Progenitor cell of endocrine pancreas (in vitro differentiated cells): ENCODE measurements at places on chromosomes 6 and 20. TPM values are rescaled to one million over a fixed set of nuclear protein-coding genes. Genes with fewer than 3 reads are reported as not detected.
A peak's percentile ranks its signal among the peaks of the same experiment; 100 is the strongest.

The LAMA5 gene
- total RNA-seq = 248 and 252 TPM in 2 replicates

The OOEP gene
- not detected in 2 replicates for total RNA-seq

The TRMT6 gene
- total RNA-seq = 15.8 and 16.1 TPM in 2 replicates

The BHLHE23 gene
- not detected in 2 replicates for total RNA-seq

The SNAP91 gene
- total RNA-seq = 1.7 and 2.1 TPM in 2 replicates

DNA sequence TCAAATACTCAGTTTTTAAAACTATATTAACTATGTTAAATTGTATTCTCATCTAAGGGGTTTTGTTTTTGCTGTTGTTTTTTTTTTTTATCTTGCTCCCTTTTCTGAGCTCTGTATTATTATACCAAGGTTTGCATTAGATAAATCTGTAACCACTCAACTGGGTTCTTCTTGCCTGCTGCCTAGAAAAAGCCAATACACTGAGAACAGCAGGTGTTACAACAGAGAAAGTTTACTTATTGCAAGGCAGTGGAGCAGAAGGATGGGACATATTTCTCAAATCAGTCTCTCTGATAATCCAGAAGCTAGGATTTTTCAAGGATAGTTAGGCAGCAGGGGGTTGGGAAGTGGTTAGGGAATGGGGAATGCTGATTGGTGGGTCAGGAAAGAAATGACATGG is 378.8 kb upstream of the PLCB4 start:
- no peak for DNase-seq
- peaks cover 15% of the 10 kb centered on the region for H3K36me3 ChIP-seq
- H3K27ac ChIP-seq = no peak overlapping the region
- H3K4me1 ChIP-seq = no peaks in the 10 kb centered on the region
- H3K27me3 ChIP-seq = no peaks in the 10 kb centered on the region

- no peak overlapping the region for H3K27ac ChIP-seq
- no peaks in the 10 kb centered on the region for H3K36me3 ChIP-seq
- no peak for DNase-seq
Observed at GRCh38 chr20:59144179-59144830, 19.3 kb upstream of the ZNF831 start.

DNA sequence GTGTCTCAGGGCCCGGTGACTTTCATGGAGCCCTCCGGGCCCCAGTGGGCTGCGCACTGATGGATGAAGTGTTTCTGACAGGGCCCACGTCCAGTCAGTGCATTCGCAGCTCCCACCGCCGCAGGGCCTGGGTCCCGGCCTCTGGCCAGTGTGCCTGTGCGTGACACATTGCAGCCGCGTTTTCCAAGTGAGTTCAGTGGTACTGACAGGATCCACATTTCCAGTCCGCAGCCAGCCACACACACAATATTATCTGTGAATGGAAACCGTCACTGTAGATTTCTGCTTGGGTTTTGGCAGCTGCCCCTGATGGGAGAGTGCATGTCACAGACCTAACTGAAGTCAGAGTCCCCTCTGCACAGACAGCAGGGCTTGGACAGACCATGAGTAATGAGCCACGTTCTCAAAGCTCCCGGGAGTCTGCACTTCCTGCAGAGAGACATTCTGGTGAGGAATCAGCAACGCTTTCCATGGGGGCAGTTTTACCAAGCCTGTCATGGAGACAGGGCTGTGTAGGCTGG is 171.4 kb downstream of the MYLK4 start:
- no peaks in the 10 kb centered on the region for H3K36me3 ChIP-seq
- peaks cover 18% of the 10 kb centered on the region for H3K4me1 ChIP-seq
- DNase-seq = no peak
- no peak overlapping the region for H3K27ac ChIP-seq
- no peak overlapping the region for H3K4me3 ChIP-seq
- peaks cover 3% of the 10 kb centered on the region for H3K27me3 ChIP-seq

DNA sequence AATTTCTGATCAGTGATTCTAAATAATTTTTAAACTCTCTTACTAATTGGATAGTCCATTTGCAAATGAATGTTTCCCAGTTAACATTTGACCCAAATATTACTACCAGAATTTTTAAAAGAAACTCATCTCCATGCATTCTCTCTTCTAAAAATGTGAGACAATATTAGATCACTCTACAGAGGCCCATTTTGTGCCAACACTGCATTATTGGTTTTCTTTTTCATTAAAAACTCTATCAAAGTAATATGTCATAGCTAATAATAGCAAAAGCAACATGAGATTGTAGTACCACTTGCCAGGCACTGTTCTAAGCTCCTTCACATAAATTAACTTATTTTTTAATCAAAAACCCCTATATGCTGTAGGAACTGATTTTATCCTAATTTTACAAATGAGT is 345.6 kb upstream of the PLCB4 start:
- H3K4me1 ChIP-seq = no peaks in the 10 kb centered on the region
- no peaks in the 10 kb centered on the region for H3K36me3 ChIP-seq
- no peaks in the 10 kb centered on the region for H3K27me3 ChIP-seq
- no peak for DNase-seq

DNA sequence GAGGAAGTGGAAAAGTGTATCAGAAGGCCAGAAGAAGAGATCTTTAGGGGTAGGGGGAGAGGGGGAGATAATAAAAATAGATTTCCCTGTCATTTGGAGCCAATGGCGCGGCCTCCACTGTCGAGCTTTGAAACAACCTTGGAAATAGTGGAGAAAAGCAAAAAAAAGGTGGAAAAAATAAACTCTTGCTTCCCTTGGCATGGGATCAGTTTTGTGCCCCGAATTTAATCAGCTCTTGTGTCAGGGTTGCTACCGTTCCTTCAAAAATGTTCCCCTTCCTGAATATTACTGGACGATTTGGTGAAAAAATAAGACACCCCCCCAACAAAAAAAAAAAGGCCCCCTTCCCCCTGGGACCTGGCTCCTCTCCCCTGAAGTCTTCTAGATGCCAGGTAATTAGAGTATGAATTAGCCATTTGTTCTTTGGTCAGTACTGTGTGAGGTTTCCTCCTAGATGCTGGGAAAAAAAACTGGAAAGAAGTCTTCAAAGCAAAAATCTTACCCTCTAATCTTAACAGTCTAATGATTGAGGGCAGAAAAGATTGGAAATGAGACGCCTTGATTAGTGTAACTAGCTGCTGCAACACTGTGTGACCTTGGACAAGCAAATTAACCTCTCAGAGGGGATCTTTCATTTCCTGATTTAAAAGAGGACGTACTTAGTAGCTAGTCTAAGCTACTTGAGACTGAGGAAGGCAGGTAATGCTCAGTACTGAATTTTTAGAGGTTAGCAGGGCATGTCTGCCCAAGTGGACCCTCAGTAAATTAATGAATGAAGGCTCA is 872 bp upstream of the RBM39 start:
- peaks cover 21% of the 10 kb centered on the region for H3K36me3 ChIP-seq
- no peak for DNase-seq
- peak overlapping the region; percentile 91 for H3K4me3 ChIP-seq
- H3K27me3 ChIP-seq = no peaks in the 10 kb centered on the region
- peak overlapping the region; percentile 100 for H3K27ac ChIP-seq

DNA sequence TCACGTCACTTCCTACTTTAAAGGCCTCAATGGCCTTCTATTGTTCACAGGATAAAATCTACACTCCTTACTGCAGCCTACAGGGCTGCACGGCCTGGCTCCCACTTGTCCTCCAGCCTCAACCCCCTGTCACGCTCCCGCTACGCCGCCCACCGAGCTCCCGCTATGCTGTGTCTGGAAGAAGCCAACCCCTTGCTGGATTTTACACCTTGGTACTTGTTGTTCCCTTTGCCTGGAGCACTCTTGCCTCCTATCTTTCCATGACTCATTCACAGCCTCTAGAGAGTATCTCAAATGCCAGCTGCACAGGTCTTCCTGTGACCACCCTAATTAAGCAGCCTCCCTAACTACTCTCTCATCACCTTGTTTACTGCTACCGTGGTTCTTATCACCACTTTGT is 259.9 kb downstream of the PRKN start:
- no peaks in the 10 kb centered on the region for H3K4me1 ChIP-seq
- no peak for DNase-seq
- H3K4me3 ChIP-seq = no peak overlapping the region
- no peaks in the 10 kb centered on the region for H3K36me3 ChIP-seq
- no peak overlapping the region for H3K27ac ChIP-seq

- H3K36me3 ChIP-seq = peaks cover 3% of the 10 kb centered on the region
- H3K27ac ChIP-seq = no peak overlapping the region
- H3K27me3 ChIP-seq = no peaks in the 10 kb centered on the region
Observed at GRCh38 chr20:51402201-51402600, 140.3 kb downstream of the NFATC2 start.

DNA sequence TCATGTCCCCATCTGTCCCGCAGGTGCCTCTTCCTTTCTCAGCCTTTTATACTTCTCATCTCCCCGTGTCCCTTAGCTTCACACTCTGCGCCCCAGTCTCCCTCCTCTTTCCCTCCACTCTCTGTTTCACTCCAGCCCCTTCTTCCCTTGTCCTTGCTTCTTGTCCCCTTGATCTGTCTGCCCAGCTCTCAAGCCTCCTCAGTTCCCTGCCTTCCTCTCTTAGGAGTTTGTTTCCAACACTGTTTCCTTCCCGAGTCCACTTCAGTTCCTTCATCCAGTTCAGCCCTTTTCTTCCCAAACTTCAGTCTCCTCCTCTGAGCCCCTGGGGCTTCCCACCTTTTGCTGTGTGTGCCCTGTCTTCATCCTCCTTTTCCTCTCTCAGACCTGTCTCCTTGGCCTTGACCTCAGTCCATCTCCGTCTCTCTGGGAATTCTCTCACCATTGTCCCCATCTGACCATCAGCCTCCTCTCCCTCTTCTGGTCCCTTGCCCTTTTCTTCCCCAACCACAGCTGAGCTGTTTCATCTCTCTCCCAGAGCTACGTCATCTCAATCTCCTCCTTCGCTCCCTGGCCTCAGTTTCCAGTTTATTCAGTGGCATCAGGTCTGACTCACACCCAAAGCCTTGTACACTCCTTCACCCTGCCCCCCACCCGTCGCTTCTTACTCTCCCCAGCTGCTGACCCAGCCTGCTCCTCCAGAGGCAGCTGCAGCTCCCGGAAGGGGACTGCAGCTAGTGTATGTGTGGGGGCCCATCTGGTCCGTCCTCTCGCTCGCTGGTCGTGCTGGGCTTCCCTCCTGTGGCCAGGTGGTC is 2.7 kb upstream of the DDR1 start:
- no peaks in the 10 kb centered on the region for H3K36me3 ChIP-seq
- H3K27me3 ChIP-seq = peaks cover 8% of the 10 kb centered on the region
- no peak for DNase-seq
- peaks cover 50% of the 10 kb centered on the region for H3K4me1 ChIP-seq
- H3K27ac ChIP-seq = peak overlapping the region; percentile 80

DNA sequence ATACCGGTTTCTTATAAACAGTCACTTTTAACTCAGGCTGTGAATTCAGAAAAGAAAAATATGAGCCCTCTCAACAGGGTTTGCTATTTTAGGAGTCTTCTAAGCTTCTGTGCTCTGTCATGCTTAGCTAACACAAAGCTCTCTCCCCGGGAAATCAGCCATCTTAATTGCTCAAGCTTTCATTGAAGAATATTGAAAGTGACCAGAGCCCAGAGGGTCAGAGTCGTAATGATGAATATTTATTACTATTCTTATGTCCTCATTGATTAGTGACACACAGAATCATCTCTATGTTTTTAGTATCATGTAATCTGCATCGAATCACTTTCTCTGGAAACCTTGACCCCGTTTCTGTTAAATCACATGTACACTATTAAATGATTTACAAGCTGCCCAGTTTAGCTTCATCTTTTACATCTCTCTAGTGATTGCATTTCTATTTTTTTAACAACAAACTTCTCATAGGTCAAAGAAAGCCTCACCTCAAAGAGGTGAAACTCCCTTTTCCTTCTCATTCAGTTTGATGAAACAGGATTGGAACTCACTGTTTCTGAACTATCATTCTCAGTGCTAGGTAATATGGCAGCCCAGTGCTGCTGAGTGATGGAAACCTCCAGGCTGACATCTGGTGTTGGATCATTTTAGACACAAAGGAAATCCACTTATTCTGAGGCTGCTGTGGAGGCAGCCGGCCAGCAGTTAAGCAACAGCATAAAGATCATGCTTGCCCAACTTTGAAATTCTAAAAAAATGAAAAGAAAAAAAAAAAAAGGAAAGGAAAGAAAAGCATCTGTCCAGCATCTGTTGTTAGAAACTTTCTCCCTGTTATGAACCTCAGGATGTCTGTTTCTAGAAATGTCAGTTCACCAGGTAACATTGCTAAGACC is 96.3 kb downstream of the RFPL4B start:
- no peaks in the 10 kb centered on the region for H3K27me3 ChIP-seq
- peaks cover 13% of the 10 kb centered on the region for H3K4me1 ChIP-seq
- DNase-seq = no peak
- H3K36me3 ChIP-seq = no peaks in the 10 kb centered on the region

DNA sequence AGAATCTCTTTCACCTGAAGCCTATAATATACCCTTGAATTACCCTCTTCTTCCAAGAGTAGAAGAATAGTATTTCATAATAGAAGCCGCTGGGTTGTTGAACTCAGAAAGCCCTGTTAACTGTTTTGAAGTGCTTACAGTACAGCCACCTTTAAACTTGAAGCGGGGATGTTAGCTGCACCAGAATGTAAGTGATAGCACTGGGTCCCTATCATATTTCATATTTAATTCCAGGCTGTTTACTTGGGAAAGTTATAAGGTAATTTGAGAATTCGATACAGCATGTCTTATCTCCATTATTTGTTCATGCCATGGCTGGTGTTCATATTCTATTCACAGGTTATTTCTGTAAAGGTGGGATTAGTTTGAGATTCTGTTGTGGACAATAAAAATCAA is 63.5 kb upstream of the VSTM2L start:
- peaks cover 16% of the 10 kb centered on the region for H3K36me3 ChIP-seq
- DNase-seq = no peak
- H3K27me3 ChIP-seq = no peaks in the 10 kb centered on the region
- peaks cover 12% of the 10 kb centered on the region for H3K4me1 ChIP-seq

- no peak for DNase-seq
- peaks cover 3% of the 10 kb centered on the region for H3K36me3 ChIP-seq
- no peak overlapping the region for H3K4me3 ChIP-seq
- peak overlapping the region; percentile 3 for H3K27ac ChIP-seq
Observed at GRCh38 chr6:53731866-53732636, 62.8 kb upstream of the LRRC1 start.

- H3K27me3 ChIP-seq = peaks cover 2% of the 10 kb centered on the region
- no peak for DNase-seq
- no peaks in the 10 kb centered on the region for H3K4me1 ChIP-seq
- H3K4me3 ChIP-seq = no peak overlapping the region
- H3K27ac ChIP-seq = no peak overlapping the region
Observed at GRCh38 chr20:37958856-37959520, 56.1 kb downstream of the VSTM2L start.

DNA sequence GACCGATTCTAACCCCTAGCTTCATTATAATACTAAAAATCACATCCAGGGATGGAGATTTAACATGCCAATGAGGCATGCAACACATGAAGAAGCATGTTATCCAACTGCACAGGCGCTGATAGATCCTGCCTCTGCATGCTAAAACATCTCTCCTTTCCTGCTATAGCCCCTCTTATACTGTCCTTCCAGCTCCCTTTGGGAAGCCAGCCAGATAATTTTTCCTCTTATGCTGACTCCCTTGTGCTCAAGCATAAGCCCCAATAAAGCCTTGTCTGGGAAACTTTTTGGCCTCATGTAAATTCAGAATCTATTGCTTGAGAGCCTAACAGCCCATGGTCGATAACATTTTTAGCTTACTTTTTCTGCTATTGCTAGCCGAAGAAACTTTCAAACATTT is 404.3 kb downstream of the EPM2A start:
- H3K36me3 ChIP-seq = no peaks in the 10 kb centered on the region
- no peak overlapping the region for H3K27ac ChIP-seq
- peaks cover 4% of the 10 kb centered on the region for H3K4me1 ChIP-seq
- H3K4me3 ChIP-seq = no peak overlapping the region
- DNase-seq = no peak
- H3K27me3 ChIP-seq = no peaks in the 10 kb centered on the region

- H3K27ac ChIP-seq = no peak overlapping the region
- no peaks in the 10 kb centered on the region for H3K4me1 ChIP-seq
- H3K27me3 ChIP-seq = peaks cover 44% of the 10 kb centered on the region
- no peak overlapping the region for H3K4me3 ChIP-seq
Observed at GRCh38 chr20:44031001-44031574, 116.4 kb downstream of the TOX2 start.
